Fibroblast of villous mesenchyme (primary cell): ENCODE measurements at places on chromosomes 3 and 15. TPM values are rescaled to one million over a fixed set of nuclear protein-coding genes. Genes with fewer than 3 reads are reported as not detected.

- peak; percentile 59 for DNase-seq
Measured at GRCh38 chr3:10344147-10344943, 23.4 kb upstream of the SEC13 start.

GRCh38 chr3:100662113-100662823 lies 47.0 kb upstream of the TFG start:
- peak; percentile 58 for DNase-seq

CHRNA7 gene
- not detected in 2 replicates for total RNA-seq

EBLN2 gene
- 4.8 and 8.6 TPM in 2 replicates for total RNA-seq
